Activated naive CD4-positive, alpha-beta T cell treated with anti-CD3 and anti-CD28 coated beads, Interleukin-2, amount 10 ng/mL, durations not matched to agents 5 hours and 36 hours (primary cell): ENCODE measurements at places on chromosomes 4 and X. TPM values are rescaled to one million over a fixed set of nuclear protein-coding genes. Genes with fewer than 3 reads are reported as not detected.

Gene SFRP2
- not detected for total RNA-seq

Gene TLR10
- total RNA-seq, result 0.19 TPM

Gene ZNF711
- total RNA-seq, result 0.35 TPM

Gene CCNQ
- total RNA-seq, result 22.9 TPM

Gene MTNR1A
- total RNA-seq, result not detected

Gene DGKK
- not detected for total RNA-seq

Gene MAMLD1
- 5.3 TPM for total RNA-seq

Gene AVPR2
- not detected for total RNA-seq

Gene AMOT
- total RNA-seq, result 0.71 TPM

Gene IL13RA2
- total RNA-seq, result not detected

Gene DMP1
- not detected for total RNA-seq

Gene KLF8
- total RNA-seq, result 8.4 TPM

Gene LRIT3
- total RNA-seq, result 0.19 TPM

Gene CFAP47
- not detected for total RNA-seq

Gene ANOS1
- total RNA-seq, result not detected

Gene PLAC1
- not detected for total RNA-seq

Gene P2RY8
- 95.2 TPM for total RNA-seq

Gene GBA3
- not detected for total RNA-seq

Gene SLC6A8
- 1.4 TPM for total RNA-seq

Gene TMEM131L
- 52.8 TPM for total RNA-seq

Gene SCML2
- total RNA-seq, result 2.1 TPM

Gene TASL
- total RNA-seq, result 4.5 TPM

Gene ARAP2
- 41.6 TPM for total RNA-seq
